Testis (tissue), 5 donors: ENCODE measurements at places on chromosomes 5 and 9.
A peak's percentile ranks its signal among the peaks of the same experiment; 100 is the strongest.

GRCh38 chr9:71308454-71308853 lies 187.0 kb upstream of the TRPM3 start:
- no peak overlapping the region for H3K4me3 ChIP-seq
- no peaks in the 10 kb centered on the region for H3K4me1 ChIP-seq
- no peak overlapping the region for H3K27ac ChIP-seq
- no peaks in the 10 kb centered on the region for H3K27me3 ChIP-seq

DNA sequence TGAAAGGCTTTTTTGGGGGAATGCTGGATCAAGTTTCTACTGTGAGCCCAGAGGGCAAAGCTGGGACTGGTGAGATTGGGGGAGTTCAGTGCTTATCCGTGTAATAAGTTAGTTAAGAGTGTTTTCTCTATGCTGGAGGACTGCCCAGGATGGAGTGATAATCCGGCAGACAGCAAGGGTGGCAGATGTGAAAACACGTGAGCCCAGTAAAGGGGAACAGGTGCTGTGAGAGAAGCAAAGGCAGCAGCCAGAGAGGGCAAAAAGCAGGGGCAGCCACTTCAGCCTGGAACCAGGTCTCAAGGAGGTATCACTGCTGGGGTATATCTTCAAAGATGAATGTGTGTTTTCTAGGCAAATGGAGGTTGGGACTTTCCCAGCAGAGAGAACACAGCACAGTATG lies 53.9 kb downstream of the GALNT10 start:
- no peaks in the 10 kb centered on the region for H3K27me3 ChIP-seq
- DNase-seq: no peak
- H3K36me3 ChIP-seq: no peaks in the 10 kb centered on the region

- no peak for DNase-seq
- no peaks in the 10 kb centered on the region for H3K27me3 ChIP-seq
- no peaks in the 10 kb centered on the region for H3K36me3 ChIP-seq
- no peak overlapping the region for H3K27ac ChIP-seq
- H3K4me3 ChIP-seq: no peak overlapping the region
- peaks cover 27% of the 10 kb centered on the region for H3K4me1 ChIP-seq
These were observed 1.3 kb upstream of the SH3PXD2B start for GRCh38 chr5:172455511-172456061.

DNA sequence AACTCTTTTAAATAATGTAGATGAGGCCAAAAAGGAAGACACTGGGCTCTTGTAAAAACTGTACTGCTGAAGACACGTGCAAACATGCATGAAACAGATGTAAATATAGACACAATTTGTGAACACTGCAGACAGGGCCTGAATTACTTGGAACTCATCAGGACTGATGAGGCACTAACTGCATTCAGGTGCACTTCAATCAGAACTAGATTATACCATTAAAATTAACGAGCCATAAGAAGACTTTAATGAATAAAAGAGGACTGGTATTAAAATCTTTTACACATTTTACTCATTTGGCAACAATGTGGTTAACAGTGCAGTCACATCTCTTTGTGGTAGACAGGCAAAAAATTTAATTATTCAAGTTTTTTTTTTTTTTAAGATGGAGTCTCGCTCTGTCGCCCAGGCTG lies 13.4 kb upstream of the ZCCHC9 start:
- H3K4me1 ChIP-seq: no peaks in the 10 kb centered on the region
- no peaks in the 10 kb centered on the region for H3K36me3 ChIP-seq

- no peak overlapping the region for H3K27ac ChIP-seq
- no peak for DNase-seq
These were observed 23.5 kb downstream of the RIGI start for GRCh38 chr9:32502464-32502863.

- DNase-seq: peak; percentile 75
- no peak overlapping the region for H3K4me3 ChIP-seq
- H3K4me1 ChIP-seq: peaks cover 26% of the 10 kb centered on the region
- H3K27ac ChIP-seq: peak overlapping the region; percentile 43
These were observed 3.5 kb upstream of the CNTFR start for GRCh38 chr9:34592895-34593601.

GRCh38 chr5:1538276-1538675 lies 14.5 kb upstream of the LPCAT1 start:
- no peak overlapping the region for H3K4me3 ChIP-seq
- H3K36me3 ChIP-seq: no peaks in the 10 kb centered on the region
- H3K27me3 ChIP-seq: no peaks in the 10 kb centered on the region
- no peak overlapping the region for H3K27ac ChIP-seq
- DNase-seq: no peak
- H3K4me1 ChIP-seq: no peaks in the 10 kb centered on the region

GRCh38 chr5:63962279-63962678 lies at the start of gene HTR1A:
Gene HTR1A, minus strand, starts transcription at chr5:63962445. Its CDS starts 726 bp downstream, at chr5:63961719.
- H3K27ac ChIP-seq: no peak within 1 kb of the TSS
- H3K4me1 ChIP-seq: no peaks in the 10 kb centered on the region
- H3K4me3 ChIP-seq: no peak within 1 kb of the TSS
- H3K36me3 ChIP-seq: no peaks in the 10 kb centered on the region
- no peaks in the 10 kb centered on the region for H3K27me3 ChIP-seq

DNA sequence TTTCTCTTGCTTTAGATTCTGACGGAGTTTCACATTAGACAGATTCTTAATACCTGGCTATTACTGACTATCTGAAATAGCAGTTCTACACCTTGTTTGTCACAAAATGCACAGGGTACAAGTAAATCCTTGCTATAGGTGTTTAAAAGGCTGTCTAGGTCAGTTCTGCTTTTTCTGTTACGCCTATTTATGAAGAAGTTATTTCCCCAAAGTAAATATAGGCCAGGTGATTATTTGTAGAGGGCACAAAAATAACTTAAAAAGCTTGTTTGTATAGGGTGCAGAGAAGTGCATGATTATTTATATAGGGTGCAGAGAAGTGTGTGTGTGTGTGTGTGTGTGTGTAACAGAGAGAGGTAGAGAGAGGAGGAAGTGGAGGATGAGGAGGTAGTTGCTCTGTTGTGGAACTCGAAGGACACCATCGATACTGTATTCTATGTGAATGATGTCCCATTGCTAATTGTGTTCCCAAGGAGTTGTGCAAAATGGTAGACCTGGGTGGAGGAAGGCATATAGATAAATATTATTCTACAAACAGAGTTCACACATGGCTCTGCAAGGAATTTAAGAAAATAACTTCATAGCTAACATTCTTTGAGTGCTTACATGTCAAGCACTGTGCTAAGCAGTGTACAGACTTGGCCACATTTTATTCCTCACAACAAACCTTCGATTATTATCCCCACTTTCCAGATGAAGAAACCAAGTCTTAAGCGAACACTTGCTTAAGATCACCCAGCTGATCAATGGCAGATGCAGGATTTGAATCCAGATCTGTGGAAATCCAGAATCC lies 96.3 kb upstream of the EQTN start:
- no peak for DNase-seq
- H3K27ac ChIP-seq: no peak overlapping the region

GRCh38 chr9:131799177-131799823 lies 59.4 kb upstream of the RAPGEF1 start:
- no peaks in the 10 kb centered on the region for H3K36me3 ChIP-seq
- H3K27me3 ChIP-seq: no peaks in the 10 kb centered on the region
- no peak overlapping the region for H3K4me3 ChIP-seq

DNA sequence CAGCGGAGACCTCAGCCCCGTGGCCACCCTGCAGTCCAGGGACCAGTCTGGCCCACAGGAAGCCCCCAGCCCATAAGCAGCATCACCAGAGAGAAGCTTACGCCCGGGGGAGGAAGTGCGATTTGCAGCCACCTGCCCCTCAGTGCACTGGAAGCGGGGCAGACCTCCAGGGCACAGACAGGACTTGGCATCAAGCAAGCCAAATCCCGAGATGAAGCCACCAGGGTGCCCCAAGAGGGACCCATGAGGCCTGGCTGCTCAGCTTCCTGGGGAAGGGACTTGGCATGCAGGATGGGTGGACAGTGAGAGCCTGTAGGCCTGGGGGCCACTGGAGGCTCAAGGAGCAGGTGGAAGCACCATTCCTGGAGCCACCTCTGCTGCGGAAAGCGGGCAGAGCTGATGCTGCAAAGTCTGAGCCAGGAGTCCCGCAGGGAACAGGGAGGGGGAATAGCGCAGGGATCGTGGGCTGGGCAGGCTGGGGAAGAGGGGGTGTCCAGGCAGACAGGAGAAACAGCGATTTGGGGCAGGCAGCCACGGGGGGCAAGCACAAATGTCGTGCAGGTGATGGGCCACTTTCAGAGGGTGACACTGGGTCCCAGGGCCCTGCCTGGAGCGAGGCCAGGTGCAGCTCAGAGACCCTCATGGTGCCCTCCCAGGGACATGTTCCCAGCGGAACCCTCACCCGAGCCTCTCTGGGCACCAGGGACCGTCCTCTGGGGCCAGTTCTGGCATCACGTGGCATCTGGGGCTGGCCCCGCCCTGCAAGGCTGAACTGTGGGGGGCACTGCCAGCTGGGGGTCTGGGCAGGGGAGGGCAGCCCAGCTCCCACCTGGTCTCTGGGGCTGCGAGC lies 3.2 kb downstream of the LRRC26 start:
- no peak for DNase-seq
- peaks cover 21% of the 10 kb centered on the region for H3K4me1 ChIP-seq
- no peak overlapping the region for H3K27ac ChIP-seq
- H3K36me3 ChIP-seq: no peaks in the 10 kb centered on the region

- no peak overlapping the region for H3K27ac ChIP-seq
- DNase-seq: no peak
- no peaks in the 10 kb centered on the region for H3K36me3 ChIP-seq
- H3K4me1 ChIP-seq: no peaks in the 10 kb centered on the region
These were observed 77.0 kb downstream of the OXCT1 start for GRCh38 chr5:41793141-41793770.

DNA sequence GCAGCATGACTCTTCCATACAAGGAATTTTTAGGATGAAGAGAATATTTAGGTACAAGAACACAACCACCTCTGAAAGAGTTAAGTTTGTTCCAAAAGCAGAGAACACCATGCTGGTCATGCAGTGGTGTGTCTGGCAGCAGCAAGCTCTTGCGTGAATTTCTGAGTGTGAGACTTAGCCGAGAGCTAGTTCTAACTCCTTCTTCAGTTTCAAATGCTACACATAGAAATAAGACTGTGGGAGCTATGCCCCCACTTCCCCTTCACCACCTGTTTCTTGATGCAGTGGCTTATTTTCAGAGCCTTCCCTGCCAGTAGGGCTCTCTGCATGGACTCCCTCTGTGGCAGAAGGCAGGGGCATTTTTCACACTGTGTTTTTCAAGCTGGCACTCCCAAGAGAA lies 122.9 kb upstream of the ZNF366 start:
- H3K36me3 ChIP-seq: no peaks in the 10 kb centered on the region
- H3K4me3 ChIP-seq: no peak overlapping the region
- H3K27me3 ChIP-seq: no peaks in the 10 kb centered on the region

- DNase-seq: no peak
- H3K4me1 ChIP-seq: no peaks in the 10 kb centered on the region
- no peaks in the 10 kb centered on the region for H3K27me3 ChIP-seq
- no peak overlapping the region for H3K4me3 ChIP-seq
- H3K27ac ChIP-seq: peak overlapping the region; percentile 85
These were observed 101.7 kb downstream of the ARRDC3 start for GRCh38 chr5:91281401-91281800.

- H3K36me3 ChIP-seq: no peaks in the 10 kb centered on the region
- no peak for DNase-seq
- H3K27me3 ChIP-seq: no peaks in the 10 kb centered on the region
- H3K4me1 ChIP-seq: no peaks in the 10 kb centered on the region
- H3K27ac ChIP-seq: no peak overlapping the region
- no peak overlapping the region for H3K4me3 ChIP-seq
These were observed 781.2 kb downstream of the MTRR start for GRCh38 chr5:8650186-8650585.

DNA sequence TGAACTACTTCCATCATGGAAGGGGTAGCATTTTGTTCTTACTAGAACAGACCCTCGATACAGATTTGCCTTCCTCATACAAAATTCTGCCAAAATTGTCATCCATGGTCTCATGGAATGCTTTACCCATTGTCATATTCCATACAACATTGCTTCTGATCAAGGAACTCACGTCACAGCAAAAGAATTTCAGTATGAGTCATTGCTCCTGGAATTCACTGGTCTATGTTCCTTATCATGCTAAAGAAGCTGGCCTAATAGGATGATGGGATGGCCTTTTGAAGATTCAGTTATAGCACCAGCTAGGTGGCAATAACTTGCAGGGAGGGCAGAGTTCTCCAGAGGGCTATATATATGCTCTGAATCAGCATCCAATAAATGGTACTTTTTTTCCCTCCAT lies 18.2 kb upstream of the FNIP1 start:
- H3K36me3 ChIP-seq: no peaks in the 10 kb centered on the region
- H3K27me3 ChIP-seq: no peaks in the 10 kb centered on the region
- no peak for DNase-seq

GRCh38 chr5:14685757-14686156 lies 21.2 kb downstream of the OTULIN start:
- H3K4me1 ChIP-seq: peaks cover 25% of the 10 kb centered on the region
- no peak overlapping the region for H3K27ac ChIP-seq
- peak; percentile 48 for DNase-seq
- H3K36me3 ChIP-seq: no peaks in the 10 kb centered on the region
- no peaks in the 10 kb centered on the region for H3K27me3 ChIP-seq

- H3K4me3 ChIP-seq: no peak overlapping the region
- DNase-seq: no peak
- no peaks in the 10 kb centered on the region for H3K36me3 ChIP-seq
- H3K27ac ChIP-seq: no peak overlapping the region
- no peaks in the 10 kb centered on the region for H3K27me3 ChIP-seq
These were observed 206.8 kb upstream of the SLC24A2 start for GRCh38 chr9:19995619-19996018.

DNA sequence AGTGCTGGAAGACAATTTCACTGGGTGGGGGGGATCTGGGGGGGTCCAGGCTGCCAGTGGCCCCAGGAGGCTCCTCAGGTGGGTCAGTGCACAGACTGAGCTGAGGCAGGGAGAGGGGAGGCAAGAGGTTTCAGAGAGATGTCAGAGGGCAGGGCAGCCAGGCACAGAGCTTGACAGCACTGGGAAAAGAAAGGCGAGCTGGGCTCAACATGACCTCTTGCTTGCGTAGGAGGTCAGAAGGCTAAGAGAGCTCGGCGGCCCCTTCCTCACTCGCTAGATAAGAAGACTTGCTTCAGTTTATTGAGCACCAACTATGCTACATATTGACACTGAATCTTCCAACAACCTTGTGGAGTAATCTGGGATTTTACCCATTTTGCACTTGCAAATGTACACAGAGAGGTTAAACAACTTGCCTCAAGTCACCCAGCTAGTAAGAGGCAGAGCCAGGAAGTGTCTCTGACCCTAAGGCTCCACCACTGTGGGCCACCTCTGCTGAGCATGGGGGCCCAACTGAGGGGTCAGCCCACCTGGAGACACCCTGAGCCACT lies 3.5 kb downstream of the PDLIM7 start:
- no peak overlapping the region for H3K4me3 ChIP-seq
- no peaks in the 10 kb centered on the region for H3K36me3 ChIP-seq
- no peaks in the 10 kb centered on the region for H3K27me3 ChIP-seq
- peaks cover 37% of the 10 kb centered on the region for H3K4me1 ChIP-seq
- no peak for DNase-seq
- no peak overlapping the region for H3K27ac ChIP-seq
